ENCODE measurements at places on chromosomes 4 and X. TPM values are rescaled to one million over a fixed set of nuclear protein-coding genes. Genes with fewer than 3 reads are reported as not detected.

GABRB1 gene
- not detected for total RNA-seq

NAP1L2 gene
- 0.97 TPM for total RNA-seq

DNA sequence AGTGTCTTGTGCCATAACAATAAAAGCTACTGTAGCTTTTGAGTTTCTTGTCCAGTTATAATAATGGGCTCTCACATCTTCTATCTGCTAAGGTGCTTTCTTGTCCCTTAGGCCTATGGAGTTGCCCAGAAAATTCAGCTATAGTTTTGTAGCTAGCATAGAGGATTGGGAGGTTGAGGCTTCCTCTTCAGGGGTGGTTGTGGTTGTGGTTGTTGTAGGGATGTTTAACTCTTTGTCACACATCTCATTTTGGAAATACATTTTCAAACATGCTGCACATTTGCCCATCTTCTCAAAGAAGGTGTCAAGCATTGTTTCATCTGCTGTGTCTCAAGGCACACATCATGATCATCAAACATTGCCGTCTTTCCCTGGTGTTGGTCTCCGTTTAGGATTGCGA is 65.0 kb downstream of the ATXN3L start:
- DNase-seq, result no peak

DNA sequence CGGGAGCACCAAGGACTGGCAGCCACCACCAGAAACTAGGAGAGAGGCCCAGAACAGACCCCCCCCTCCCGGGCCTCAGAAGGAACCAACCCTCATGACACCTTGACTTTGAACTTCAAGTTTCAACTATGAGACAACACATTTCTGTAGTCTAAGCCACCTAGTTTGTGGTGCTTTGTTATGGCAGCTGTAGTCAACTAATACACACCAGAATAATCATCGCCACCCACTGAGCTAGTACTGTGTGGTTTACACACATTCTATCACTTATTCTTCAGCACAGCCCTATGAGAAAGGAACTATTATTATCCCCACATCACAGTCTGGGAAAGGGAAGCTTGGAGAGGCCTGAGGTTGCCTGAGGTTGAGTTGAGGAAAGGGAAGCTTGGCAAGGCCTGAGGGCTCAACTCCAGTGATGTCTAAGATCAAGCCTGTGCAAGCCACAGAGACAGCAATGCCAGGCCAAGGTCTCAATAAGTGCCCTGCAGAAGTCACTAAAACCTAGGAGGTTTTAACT is 126.6 kb downstream of the FHDC1 start:
- no peak for DNase-seq

- peak; percentile 41 for DNase-seq
Measured at GRCh38 chr4:125704726-125705125, 390.0 kb downstream of the FAT4 start.

All from HFFc6 (cell line).